Nephron progenitor cell (in vitro differentiated cells): ENCODE measurements at places on chromosomes 6 and 20.

DNA sequence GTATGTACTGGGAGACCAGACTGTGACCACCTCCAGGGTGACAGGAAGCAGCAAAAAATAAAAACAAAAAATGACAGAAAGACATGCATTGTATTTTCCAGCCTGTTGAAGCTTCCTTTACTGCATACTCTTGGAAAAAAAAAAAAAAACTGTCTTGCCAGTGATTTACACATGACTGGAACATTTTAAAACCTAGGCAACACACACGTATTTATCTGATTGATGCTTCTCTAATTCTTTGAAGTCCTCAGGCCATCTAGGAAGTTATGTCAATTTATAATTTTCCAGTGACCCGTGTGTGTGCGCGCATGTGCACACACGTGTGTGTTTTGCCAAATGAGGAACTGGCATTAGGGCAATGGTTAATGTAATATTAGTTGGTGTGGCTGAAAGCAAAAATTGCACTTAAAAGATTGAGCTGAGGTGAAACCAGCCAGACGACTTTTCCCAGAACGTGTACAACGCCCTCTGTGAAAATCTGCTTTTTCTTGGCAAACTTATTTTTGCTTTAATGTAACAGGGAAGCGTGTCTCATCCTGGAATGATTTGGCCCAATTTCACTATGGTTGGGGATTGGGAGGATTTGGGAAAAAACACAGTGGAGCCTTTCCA is 315.2 kb downstream of the TFAP2A start:
- no peak for DNase-seq

- DNase-seq, result no peak
These were observed 1234.7 kb upstream of the GJE1 start for GRCh38 chr6:140897804-140898573.

- no peak for DNase-seq
These were observed 284.7 kb upstream of the HSF2 start for GRCh38 chr6:122114717-122115116.

GRCh38 chr20:64080013-64080812 is at the start of gene OPRL1:
Gene OPRL1 (plus strand): TSS chr20:64080082. CDS start chr20:64092721, 12,639 bp downstream.
- DNase-seq, result no peak
